ENCODE measurements at places on chromosomes 2 and 18.

- DNase-seq: peak; percentile 85
These were observed 254.1 kb downstream of the TRIB2 start for GRCh38 chr2:12970861-12971260.

GRCh38 chr2:152166633-152167032 is 8.9 kb downstream of the STAM2 start:
- peak; percentile 28 for DNase-seq

DNA sequence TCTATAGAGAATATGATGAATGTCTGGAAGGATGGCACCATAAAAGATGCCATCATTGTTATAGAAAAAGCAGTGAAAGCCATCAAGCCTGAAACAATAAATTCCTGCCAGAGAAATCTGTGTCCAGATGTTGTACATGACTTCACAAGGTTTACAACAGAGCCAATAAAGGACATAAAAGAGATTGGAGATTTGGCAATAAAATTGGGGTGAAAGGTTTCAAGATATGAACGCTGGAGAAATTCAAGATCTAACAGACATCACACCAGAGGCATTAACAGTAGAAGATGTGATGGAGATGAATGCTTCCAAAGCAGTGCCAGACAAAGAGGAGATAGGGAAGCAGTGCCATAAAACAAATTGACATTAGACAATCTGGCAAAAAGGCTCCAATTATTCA is 518.8 kb upstream of the ACVR2A start:
- DNase-seq: no peak

- no peak for DNase-seq
These were observed 182.5 kb downstream of the PRKCE start for GRCh38 chr2:45833968-45834344.

GRCh38 chr18:76447258-76447890 is 47.7 kb downstream of the ZNF516 start:
- peak; percentile 2 for DNase-seq

GRCh38 chr18:45852631-45853030 is 27.2 kb downstream of the SIGLEC15 start:
- DNase-seq: no peak

GRCh38 chr2:120254178-120254577 is 1.5 kb downstream of the RALB start:
- peak; percentile 41 for DNase-seq

DNA sequence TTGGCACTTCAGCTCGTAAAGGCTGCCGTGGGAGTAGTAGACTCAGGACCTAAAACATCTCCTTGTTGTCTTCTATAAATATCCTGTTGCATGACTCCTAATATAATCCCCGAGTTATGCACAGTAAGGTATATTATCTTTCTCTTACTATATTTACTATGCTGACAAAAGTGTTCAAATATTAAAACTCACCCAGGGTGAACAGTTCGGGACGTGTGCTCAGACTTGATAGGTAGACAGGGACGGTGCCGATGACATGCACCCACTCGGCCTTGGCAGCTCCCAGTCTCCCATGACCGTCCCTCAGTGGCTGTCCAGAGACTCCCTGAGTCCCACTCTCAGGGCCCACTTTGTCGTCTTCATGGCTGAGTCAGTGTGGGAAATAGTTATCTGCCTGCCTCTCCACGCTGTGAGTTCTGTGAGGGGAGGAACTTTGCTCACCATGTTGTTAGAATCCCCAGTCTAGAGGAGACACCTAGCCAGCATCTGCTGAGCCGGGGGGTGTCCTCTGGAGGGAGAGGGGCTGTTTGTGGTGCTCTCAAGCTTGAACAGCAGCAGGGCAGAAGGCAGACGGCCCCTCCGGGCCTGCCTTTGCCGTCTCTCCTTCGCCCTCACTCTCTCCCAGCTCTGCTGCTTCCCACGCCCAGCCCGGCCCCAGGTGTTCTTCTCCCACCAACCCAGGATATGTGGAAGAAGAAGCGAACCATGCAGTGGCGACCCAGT is 75.0 kb downstream of the DGKD start:
- no peak for DNase-seq

DNA sequence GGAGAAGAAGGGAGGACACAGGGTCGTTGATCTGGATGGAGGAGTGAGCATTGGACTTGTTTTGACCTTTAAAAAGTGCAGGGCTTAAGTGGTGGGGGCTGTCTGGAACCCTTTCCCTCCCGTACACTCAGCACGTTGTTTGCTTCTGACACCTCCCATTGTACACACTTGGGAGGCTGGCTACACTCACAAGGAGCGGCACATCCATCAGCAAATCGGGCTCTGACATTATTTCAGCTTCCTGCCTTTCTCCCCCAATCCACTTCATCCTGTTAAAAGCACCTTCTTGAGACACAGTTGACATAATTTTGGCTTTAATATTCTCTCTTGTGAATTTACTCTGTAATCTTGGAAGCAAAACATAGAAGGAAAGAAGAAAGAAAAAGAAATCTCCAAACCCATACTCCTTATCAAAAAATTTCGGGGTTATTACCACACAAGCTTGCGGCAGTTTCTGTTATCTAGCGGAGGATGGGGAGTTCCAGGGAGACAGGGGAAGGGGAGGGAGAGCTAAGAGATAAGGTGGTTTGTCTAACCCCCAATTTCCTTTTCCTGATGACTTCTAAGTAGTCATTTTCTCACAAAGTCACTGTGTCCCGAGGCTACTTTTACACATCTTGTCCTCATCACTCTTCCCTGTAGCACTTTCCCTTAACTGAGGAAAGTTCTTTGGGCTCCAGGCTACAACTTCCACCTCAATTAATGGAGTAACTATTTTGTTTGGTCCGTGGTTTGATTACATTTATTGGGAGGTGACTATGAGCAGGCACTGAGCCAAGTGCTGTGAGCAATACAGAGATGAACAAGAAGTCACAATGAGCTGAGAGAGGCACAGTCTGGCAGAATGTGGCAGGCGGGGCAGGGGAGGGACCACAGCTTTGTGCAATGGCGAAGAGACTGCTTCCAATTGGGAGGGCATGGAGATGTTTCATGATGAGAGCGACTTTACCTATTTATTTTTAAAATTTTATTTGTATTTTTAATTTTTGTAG is 240.1 kb upstream of the MEX3C start:
- DNase-seq: no peak

DNA sequence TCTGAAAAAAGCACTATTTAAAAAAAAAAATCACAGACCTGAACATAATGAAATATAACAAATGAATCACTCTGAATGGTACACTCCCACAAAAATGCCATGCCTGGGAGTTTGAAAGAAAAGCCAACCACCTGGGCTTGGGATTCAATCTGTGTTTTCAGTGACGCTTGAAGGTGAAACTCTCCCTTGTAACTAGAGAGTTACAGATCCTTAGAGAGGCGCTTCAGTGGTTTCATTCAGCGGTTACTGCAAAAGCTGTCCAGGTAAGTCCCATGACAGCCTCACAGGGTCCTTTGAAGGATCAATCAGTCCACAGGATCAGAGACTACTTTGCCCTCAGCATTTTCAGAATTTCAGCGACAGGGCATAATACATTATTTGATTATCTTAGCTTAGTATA is 627.3 kb downstream of the IRS1 start:
- no peak for DNase-seq

- DNase-seq: no peak
These were observed 8.8 kb upstream of the EXOC6B start for GRCh38 chr2:72834596-72834995.

DNA sequence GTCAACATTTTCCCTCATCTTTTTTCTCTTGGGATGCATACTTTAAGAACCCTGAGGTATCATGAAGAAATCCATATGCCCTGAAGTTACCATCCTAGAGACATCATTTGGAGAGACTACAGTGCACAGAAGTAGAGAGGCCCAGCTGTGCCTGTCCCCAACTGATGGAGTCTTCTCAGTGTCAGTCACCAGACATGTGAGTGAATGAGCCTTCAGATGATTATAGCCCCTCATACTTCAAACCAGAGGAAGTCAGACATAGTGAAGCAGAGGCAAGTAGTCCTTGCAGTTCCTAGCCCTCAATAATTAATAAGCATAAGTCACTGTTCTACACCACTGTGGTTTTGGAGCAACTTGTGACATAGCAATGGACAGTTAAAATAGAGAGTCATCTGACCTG is 194.4 kb upstream of the ITGA4 start:
- no peak for DNase-seq

DNA sequence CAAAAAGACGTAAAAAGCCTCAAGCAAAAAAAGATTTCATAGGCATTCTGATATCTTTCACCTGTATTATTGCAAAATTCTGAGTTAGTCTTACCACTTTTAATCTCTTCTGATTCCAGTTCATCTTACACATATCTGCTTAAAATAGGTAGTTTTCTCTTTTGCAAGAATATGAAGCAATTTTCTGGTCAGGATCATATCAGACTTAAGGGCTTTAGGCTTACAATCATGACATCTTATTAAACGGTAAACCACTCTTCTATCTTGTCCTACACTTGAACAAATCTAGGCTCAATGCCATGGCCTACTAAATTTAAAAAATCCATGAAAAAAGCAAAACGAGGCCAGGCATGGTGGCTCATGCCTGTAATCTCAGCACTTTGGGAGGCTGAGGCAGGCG is 50.1 kb upstream of the GAREM1 start:
- no peak for DNase-seq

DNA sequence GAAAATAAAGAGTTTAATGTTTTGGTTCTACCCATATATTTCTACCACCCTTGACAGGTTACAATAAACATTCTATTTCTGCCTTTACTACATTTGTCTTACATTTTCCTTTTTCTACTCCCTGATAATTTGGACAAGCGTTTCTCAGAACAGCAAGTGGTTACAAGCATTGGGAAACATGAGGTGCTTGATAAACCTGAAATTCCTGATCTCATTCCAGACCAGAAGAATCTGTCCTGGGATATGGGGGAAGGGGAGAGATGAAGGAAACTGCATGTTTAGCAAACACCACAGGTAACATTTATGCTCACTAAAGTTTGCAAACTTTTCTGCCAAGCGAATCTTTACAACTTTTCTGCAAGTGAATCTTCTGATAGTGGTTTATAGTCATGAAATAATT is 28.3 kb upstream of the DSC1 start:
- no peak for DNase-seq

DNA sequence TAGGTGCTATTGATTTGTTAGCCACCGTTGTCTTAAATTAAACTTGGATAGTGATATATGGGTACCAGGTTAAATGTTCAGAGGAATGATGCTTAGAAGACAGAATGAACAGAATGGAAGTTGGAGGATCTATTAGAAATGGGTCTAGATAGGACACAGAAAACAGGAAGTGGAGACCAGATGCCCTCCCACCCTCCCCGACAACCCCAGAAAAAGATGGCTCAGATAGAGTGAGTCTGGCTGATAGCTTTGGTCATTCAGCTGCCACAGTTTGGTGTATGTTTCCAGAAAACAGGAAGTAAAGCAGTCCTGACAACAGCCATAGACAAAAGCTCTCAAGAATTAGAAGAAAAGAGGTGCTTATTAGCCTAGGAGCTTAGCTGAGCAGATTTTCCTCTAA is 71.5 kb upstream of the DSG1 start:
- no peak for DNase-seq

DNA sequence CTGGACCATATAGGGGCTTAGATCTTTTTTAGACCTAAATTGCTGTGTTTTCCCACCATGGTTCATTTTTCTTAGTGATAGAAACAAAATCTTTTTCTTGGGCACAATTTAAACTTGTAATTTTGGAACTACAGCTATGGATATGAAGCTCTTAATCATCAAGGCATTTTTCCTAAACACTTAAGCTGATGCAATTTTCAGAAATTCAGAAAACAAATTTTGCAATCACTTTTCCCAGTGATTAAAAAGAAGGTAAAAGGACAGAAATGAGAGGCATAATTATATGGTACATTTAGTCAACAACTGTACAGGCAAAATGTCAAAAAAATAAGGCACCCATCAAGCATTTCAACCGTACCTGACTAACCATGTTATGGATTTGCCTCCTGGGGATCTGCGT is 665.4 kb downstream of the XIRP2 start:
- no peak for DNase-seq

DNA sequence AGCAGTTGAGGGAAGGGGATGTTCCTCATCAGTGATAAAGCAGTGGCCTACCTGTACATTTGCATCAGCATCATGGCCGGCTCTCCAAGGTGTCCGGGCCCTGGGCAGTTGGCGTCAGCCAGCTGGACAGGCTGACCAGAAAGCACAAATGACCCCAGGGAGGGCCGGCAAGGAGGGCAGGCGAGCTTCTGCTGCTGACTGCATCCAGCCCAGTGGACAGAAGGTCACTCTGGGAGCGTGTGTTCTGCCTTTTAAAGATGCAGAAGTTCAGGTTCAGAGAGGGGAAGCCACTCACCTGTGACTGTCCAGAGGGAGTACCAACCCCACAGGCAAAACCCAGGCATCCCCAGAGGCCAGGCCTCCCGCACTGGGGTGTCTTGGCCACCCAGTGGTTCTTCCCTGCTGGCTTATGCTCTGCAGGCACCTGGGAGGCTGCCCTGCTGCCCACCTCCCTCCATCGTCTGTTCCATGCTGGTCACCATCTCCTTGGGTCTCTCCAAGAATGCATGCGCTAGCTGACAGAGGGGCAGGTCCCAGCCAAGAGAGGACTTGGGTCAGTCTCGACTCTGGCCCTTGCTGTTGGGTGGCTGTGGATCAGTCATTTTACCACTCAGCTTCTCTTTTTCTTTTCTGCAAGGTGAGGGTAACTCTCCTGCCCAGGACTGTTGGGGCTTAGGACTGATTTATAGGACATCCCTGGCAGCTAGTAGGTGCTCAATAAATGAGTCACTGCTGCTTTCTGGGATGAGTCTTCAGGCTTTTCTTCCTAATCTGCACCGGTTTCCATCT is 89.9 kb downstream of the INHBB start:
- DNase-seq: no peak

GRCh38 chr2:206296128-206296527 is 21.7 kb downstream of the ZDBF2 start:
- DNase-seq: peak; percentile 6

- no peak for DNase-seq
These were observed 81.4 kb downstream of the CELF4 start for GRCh38 chr18:37483984-37484819.

GRCh38 chr18:50161597-50162205 is 33.2 kb downstream of the MYO5B start:
- no peak for DNase-seq

GRCh38 chr2:65220432-65221131 is 7.0 kb upstream of the ACTR2 start:
- no peak for DNase-seq

GRCh38 chr2:71530641-71531332 is 77.4 kb downstream of the DYSF start:
- DNase-seq: peak; percentile 49

- DNase-seq: no peak
These were observed 23.0 kb upstream of the ADAM17 start for GRCh38 chr2:9578467-9579235.

DNA sequence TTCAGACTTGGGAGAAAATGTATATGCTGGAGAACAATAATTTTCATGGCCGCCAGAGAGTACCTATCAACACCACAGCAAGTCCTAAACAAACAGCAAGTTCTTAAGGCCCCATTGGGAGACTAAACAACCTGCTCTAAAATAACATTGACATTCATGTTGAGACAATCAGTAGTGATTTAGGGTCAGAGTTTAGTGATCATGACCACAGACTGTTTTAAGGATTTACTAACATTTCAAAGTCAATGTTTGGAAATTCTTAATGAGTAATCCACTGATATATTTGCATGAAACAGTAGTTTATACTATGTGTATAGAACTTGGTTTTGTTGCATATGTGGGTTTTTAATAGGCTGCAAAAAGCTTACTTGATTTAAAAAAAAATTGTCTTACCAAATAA is 34.7 kb downstream of the RASGRP3 start:
- DNase-seq: peak; percentile 81

GRCh38 chr18:30432349-30432748 is 610.2 kb downstream of the DSC3 start:
- no peak for DNase-seq

- no peak for DNase-seq
These were observed 196.8 kb downstream of the PPP1R1C start for GRCh38 chr2:182182436-182182835.
